Fibroblast of lung (primary cell): ENCODE measurements at places on chromosomes 1 and 21. TPM values are rescaled to one million over a fixed set of nuclear protein-coding genes. Genes with fewer than 3 reads are reported as not detected.

- H3K27me3 ChIP-seq, result no peaks in the 10 kb centered on the region
- no peak overlapping the region for H3K4me3 ChIP-seq
- DNase-seq, result peak; percentile 61
- peaks cover 5% of the 10 kb centered on the region for H3K36me3 ChIP-seq
Observed at GRCh38 chr1:12251442-12251841, 21.6 kb downstream of the VPS13D start.

Gene RHD
- not detected in 2 replicates for total RNA-seq

- H3K27ac ChIP-seq, result peak overlapping the region; percentile 94
- H3K4me1 ChIP-seq, result peaks cover 2% of the 10 kb centered on the region
- no peaks in the 10 kb centered on the region for H3K36me3 ChIP-seq
- peak overlapping the region; percentile 57 for H3K4me3 ChIP-seq
- no peaks in the 10 kb centered on the region for H3K27me3 ChIP-seq
Observed at GRCh38 chr1:150236614-150237100, 745 bp upstream of the ANP32E start.

Gene LAD1
- total RNA-seq, result not detected in 2 replicates

- no peaks in the 10 kb centered on the region for H3K27me3 ChIP-seq
- no peak overlapping the region for H3K27ac ChIP-seq
- H3K36me3 ChIP-seq, result no peaks in the 10 kb centered on the region
- no peaks in the 10 kb centered on the region for H3K4me1 ChIP-seq
- DNase-seq, result no peak
Observed at GRCh38 chr1:3345792-3346191, 108.7 kb upstream of the ARHGEF16 start.

DNA sequence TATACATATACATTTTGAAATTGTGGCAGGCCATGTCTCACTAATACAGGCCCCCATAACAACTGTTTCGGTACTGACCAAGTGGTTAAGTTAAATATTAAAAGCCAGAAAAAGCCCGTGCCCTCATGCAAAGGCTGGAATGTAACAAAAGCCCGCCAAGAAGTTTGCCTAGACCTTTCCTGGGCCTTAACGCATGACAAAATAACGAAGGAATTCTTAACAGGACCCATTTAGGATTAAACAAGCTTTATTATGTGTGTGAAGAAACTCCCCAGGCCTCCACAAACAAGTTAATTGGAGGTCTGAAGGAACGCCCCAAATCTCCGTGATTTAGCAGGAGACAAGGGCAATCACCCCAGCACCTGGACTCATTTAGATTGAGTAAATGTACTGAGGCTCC is 42.4 kb downstream of the TNFSF4 start:
- no peaks in the 10 kb centered on the region for H3K4me1 ChIP-seq
- H3K27me3 ChIP-seq, result no peaks in the 10 kb centered on the region

DNA sequence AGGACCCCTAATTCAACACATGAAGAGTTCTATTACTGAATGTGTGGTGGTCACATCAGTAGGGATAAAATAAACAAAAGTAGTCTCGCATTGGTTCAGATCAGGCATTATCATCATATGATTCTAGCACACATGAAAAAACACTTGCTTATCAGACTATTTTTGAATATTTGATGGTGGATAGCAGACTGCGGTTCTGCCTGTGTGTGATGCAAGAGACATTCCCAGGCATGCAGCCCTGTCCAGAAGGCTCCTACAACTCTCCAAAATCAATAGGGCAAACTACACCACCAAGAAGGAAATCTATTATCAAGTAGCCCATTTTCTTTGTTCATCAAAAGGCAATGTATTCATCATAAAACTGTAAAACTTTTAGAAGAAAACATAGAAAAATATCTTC is 304.7 kb downstream of the DUSP10 start:
- no peak overlapping the region for H3K4me3 ChIP-seq
- H3K4me1 ChIP-seq, result peaks cover 12% of the 10 kb centered on the region
- no peaks in the 10 kb centered on the region for H3K36me3 ChIP-seq
- DNase-seq, result peak; percentile 67
- H3K27me3 ChIP-seq, result no peaks in the 10 kb centered on the region

DNA sequence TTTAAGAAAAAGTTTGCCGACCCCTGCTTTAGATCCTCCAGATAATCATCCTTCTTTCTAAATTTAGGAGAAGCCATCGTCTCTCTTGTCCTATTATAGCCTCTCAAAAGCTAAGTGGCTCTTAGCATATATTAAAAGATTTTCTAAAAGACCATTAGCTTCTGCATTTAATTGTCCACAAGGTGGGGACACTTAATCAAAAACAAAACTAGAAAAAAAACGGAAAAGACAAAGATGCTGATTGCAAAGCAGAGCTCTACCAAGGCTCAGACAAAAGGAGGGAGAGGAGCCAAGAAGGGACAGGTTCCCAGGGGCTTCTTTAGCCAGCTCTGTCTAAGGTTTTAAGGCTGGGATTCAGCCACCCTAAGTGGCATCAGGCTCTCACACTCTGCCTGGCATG is 128.3 kb upstream of the HMGB4 start:
- no peak overlapping the region for H3K27ac ChIP-seq
- peak; percentile 20 for DNase-seq
- H3K27me3 ChIP-seq, result no peaks in the 10 kb centered on the region
- no peaks in the 10 kb centered on the region for H3K4me1 ChIP-seq
- no peaks in the 10 kb centered on the region for H3K36me3 ChIP-seq

DNA sequence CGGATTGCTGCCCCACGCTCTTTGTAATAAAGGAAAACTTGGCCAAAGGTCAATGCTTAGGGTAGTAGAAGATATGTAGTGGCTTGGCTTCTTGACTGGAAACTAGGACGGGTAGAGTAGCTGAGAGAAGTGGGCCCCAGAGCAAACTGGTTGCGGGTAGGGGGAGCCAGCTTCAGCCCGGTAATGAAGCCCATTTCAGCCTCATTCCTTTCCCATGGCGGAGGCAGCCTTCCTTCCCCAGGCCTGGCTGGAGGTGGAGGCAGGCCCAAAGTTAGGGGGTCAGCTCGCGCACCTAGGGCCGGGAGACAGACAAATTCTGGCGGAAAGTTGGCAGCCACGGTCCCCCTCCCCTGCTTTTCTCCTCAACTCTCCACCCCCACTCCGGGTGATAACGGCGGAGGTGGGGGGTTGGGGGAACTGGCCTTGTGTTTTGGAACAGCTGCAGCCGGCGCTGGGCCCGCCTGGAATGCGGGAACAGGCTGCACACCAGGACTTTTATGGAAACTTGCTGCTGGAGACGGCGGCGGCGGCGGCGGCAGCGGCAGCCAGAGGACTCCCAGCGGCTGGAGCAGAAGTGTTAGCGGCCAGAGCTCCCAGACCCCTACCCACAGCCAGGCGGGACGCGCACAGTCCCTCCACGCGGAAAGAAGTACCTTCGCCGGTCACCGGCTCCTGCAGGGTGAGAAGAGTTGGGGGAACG is at the start of gene NEXN:
NEXN (plus strand) TSS at position 544 of the 700 bp plus-strand sequence. CDS start 27,483 bp downstream, outside the sequence.
- peak; percentile 89 for DNase-seq
- H3K4me1 ChIP-seq, result peaks cover 2% of the 10 kb centered on the region
- peak within 1 kb of the TSS; percentile 90 for H3K4me3 ChIP-seq
- peak within 1 kb of the TSS; percentile 96 for H3K27ac ChIP-seq
- H3K27me3 ChIP-seq, result no peaks in the 10 kb centered on the region

DNA sequence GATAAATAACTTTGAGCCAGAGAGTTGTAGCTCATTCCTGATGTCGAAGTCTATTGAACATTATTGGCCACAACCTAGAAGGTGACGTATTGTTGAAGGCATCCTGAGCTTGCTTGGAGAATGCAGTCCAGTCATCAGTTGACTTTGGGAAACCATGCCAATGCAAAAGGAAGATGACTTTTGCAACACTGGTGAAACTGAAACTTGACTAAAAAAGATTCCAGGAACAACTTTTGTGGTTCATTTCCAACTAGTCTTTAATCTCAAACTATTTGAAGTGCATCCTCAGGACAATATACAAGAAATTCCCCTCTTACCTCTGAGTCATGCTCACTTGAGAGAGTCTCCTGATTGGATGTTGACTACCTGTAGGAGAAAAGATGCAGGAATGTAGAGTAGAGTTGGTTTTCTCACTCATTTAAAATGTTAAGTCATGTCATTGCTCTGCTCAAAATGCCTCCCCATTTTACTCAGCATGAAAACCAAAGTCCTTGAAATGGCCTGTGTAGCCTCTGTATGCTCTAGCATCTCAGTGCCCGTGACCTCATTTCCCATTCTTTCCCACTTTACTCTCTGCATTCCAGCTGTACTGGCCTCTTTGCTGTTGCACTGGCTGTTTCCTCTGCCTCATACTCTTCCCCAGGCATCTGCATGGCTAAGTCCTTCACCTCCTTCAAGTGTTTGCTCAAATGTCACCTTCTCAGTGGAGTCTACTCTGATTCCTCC is 24.4 kb upstream of the LEPR start:
- H3K4me1 ChIP-seq, result no peaks in the 10 kb centered on the region
- H3K27ac ChIP-seq, result no peak overlapping the region
- H3K4me3 ChIP-seq, result no peak overlapping the region
- DNase-seq, result peak; percentile 85

GRCh38 chr1:77468949-77469710 is 187.3 kb downstream of the AK5 start:
- peaks cover 6% of the 10 kb centered on the region for H3K4me1 ChIP-seq
- no peak overlapping the region for H3K4me3 ChIP-seq

Gene CHIA
- not detected in 2 replicates for total RNA-seq

Gene PLD5
- total RNA-seq, result under 0.01 TPM in 1 of 2 replicates, not detected in the other

- peak overlapping the region; percentile 87 for H3K27ac ChIP-seq
- peaks cover 10% of the 10 kb centered on the region for H3K36me3 ChIP-seq
- no peaks in the 10 kb centered on the region for H3K27me3 ChIP-seq
- no peak for DNase-seq
Observed at GRCh38 chr1:36463463-36463802, 751 bp downstream of the MRPS15 start.

Gene NCF2
- total RNA-seq, result 0.77 and 2.6 TPM in 2 replicates

- H3K36me3 ChIP-seq, result peaks cover 17% of the 10 kb centered on the region
- H3K4me1 ChIP-seq, result peaks cover 9% of the 10 kb centered on the region
- H3K4me3 ChIP-seq, result no peak overlapping the region
Observed at GRCh38 chr1:165910764-165911421, 83.5 kb downstream of the UCK2 start.

GRCh38 chr1:21585037-21585436 is 75.8 kb downstream of the ALPL start:
- peaks cover 8% of the 10 kb centered on the region for H3K27me3 ChIP-seq
- no peak overlapping the region for H3K4me3 ChIP-seq

DNA sequence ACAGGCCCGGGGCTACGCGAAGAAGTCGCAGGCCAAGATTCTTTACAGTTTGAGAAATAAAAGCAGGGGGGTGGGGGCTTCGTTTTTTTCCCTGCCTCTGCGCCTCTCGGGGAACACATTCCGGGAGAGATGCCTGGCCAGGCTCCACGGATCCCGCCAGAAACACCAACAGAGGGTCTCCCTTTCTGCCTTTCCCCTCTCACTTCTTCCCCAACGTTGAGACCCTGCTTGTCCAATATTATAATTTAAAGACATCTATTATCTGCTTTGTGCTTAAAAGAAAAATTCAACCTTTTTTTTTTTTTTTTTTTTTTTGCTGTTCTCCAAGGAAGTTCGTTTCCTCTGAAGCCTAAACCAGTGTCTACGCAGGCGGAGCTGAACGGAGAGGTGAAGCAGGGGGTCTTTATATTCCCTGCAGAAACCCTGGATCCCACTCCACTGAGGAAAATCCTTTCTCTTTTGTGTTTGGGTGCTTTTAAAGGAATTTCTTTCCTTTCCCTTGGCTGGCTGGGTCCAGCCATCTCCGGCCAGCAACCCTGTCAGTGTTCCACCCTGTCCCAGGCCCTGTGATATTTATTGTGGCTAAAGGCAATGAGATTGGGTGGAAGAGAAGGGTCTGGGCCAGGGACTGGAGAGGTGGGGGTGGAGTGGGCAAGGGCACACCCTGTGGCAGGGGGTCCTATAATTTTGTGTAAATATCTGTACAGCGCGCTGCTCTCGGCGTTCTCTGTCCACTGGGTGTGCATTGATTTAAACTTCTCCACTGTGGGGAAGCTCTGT is 2.2 kb downstream of the FOXD2 start:
- no peak overlapping the region for H3K4me3 ChIP-seq
- no peak for DNase-seq
- H3K27ac ChIP-seq, result no peak overlapping the region
- H3K27me3 ChIP-seq, result peaks cover 18% of the 10 kb centered on the region

DNA sequence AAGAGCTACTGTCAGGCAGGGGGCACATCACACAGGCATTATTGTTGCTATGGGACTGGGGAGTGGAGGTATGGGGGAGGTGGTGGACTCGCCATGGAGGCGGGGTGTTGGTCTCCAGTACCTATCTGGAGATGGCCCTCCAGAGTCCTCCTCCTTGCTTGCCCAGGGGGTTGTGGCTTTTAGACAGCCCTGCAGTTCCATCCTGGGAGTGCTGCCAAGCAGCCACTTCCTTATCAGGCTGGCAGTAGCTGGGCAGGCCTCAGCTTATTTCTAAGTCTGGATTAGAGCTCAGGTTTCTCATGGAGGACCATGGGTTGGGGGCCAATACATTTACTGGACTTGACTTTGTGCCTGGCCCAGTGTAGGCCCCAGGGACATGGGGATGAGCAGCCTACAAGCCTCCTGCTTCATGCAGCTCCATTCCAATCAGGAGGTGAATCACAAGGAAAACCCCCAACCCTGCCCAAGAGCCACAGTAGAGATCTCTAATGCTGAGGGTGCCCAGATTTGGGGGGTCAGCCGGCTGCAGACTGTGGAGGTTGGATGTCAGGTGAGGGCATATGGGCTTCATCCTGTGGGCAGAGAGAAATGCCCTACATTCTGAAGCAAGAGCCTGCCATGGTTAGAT is 210.7 kb upstream of the EDN2 start:
- H3K36me3 ChIP-seq, result no peaks in the 10 kb centered on the region
- no peak overlapping the region for H3K27ac ChIP-seq
- no peak overlapping the region for H3K4me3 ChIP-seq
- DNase-seq, result no peak

DNA sequence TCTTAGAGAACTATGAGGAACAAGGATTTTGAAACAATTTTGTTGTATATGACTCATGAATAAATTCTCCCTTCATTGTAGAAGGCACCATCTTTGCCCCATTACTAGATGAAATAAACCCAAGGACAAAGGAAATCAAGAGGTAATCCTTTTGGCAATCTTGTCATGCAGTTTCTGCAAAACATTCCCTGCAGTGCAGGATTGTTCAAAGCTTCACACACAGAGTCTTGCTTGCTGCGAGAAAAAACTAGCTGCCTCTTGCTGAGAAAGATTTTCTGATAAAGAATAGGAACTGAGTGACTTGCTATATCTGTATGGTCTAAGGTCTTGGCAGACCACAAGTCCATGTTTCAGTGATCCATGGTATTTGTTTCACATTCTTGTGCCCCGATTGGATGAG is 657.4 kb upstream of the ADGRL4 start:
- H3K36me3 ChIP-seq, result no peaks in the 10 kb centered on the region
- H3K27me3 ChIP-seq, result no peaks in the 10 kb centered on the region
- H3K27ac ChIP-seq, result no peak overlapping the region
- H3K4me3 ChIP-seq, result no peak overlapping the region
- peak; percentile 14 for DNase-seq
- no peaks in the 10 kb centered on the region for H3K4me1 ChIP-seq

- no peak overlapping the region for H3K4me3 ChIP-seq
- peak overlapping the region; percentile 93 for H3K27ac ChIP-seq
- H3K4me1 ChIP-seq, result peaks cover 28% of the 10 kb centered on the region
- H3K36me3 ChIP-seq, result no peaks in the 10 kb centered on the region
- H3K27me3 ChIP-seq, result no peaks in the 10 kb centered on the region
- peak; percentile 99 for DNase-seq
Observed at GRCh38 chr1:8097077-8097799, 71.1 kb upstream of the ERRFI1 start.

Gene CENPF
- total RNA-seq, result 2.3 and 13.2 TPM in 2 replicates

Gene GPR25
- not detected in 2 replicates for total RNA-seq
